ENCODE measurements at places on chromosomes 12 and 14. TPM values are rescaled to one million over a fixed set of nuclear protein-coding genes. Genes with fewer than 3 reads are reported as not detected.

Gene MOK
- 40.3 TPM for polyA plus RNA-seq

GRCh38 chr12:24839268-24839791, 109.6 kb downstream of the BCAT1 start:
- DNase-seq: no peak

Gene ABHD12B
- polyA plus RNA-seq: 1.5 TPM

Gene RIPK3
- polyA plus RNA-seq: 4.2 TPM

Gene STON2
- polyA plus RNA-seq: 47.2 TPM

Gene CLEC4E
- polyA plus RNA-seq: 1.1 TPM

DNA sequence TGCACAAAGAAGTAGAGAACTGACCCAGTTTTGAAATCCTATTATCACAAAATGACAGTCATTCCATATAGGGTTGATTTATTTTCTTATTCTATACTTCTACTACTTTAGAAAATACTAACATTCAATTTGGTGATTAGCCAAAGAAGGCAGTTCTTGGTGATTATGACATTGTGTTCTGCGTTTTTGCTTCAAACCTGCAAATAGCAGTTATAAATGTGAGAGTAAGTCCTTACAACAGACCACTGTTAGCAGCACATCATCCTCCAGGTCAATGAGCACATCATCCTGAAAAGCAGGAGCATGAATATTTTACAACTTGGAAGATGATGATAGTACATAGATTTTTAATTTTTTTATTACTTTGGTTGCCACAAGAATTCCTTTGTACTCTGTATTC, 53.1 kb downstream of the LIN7A start:
- no peak for DNase-seq

Gene SPIC
- not detected for polyA plus RNA-seq

- DNase-seq: no peak
Measured at GRCh38 chr14:80117876-80118275, 93.4 kb downstream of the DIO2 start.

DNA sequence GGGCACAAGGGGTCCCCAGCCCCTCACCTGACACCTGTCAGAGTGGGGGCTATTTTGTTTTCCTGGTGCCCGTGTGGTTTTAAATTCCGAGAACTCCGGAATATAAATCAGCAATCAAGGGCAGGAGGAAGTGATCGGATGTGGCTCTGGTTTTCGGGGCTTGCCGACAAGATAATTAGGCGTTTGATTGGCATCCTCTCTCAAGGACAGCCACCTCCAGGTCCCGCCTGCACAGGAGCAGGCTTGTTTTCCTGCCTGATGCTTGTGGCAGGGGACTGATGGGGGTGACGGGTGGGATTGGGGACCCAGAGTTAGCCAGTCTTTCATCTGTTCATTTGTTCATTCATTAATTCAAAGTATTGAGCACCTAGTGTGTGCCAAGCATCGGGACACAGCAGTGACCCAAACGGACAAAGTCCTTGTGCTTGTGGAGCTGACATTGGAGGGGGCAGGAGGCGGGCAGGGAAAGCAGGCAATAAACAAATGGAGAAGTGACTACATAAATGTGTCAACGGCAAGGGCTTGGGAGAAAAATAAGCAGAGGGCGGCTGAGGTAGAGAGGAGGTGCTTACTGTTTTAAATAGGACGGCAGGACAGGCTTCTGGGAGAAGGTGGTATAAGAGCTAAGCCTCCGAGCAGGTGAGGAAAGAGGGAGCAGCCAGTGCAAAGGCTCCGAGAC, 166.5 kb downstream of the PHETA1 start:
- DNase-seq: no peak

DNA sequence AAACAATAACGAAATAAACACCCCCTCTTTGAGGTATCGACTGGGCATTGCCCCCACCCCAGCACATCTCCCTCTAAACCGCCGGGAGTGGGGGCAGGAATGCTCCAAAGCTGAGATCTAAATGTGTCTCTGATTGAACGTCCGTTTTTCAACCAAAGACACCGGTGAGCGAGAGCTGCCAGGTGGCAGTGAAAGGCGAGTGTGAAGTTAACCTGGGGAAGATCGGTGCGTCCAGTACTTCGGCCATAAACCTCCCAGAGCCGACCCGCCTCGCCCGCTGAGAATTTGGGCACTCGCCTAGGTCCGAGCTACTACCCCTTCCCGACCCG, 625 bp downstream of the ANGEL1 start:
- DNase-seq: no peak

- DNase-seq: no peak
Measured at GRCh38 chr12:27981874-27982273, 9.3 kb upstream of the PTHLH start.

DNA sequence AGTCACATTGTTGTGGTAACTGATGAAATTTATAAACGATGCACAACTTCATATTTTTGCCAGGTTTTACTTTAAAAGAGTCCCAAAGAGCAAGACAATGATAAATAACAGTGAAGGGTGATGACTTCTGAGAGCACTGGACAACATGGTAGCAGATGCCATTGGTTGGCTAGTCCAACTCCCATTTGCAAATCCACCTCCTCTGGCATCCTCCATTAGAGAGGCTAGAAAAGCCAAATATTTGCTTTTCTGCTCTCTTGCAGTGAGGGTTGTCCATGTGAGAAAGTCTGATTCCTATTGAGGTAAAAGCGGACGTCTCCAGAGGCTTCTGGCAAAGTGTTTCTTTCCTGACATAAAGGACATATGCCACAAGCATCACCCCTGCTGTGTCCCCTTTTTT, 89.6 kb upstream of the BMP4 start:
- DNase-seq: no peak

DNA sequence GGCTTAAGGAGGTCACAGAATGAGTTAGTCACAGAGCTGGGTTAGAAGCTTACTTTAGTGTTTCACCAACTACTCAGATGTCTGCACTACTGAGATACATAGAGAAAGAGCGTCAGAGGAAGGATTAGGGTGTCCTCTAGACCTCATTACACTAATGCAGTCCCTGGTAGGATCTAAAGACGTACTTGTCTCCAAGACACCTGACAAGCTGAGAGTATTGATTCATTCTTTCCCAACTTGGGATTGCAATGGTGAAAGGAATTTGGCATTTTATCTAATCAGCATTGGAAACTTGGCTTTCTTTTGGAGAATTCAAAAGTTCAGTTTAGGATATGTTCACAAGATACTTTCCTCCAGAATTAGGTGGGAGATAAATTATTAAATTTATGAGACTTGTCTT, 402.1 kb downstream of the ZFP36L1 start:
- DNase-seq: no peak

Gene KLHL33
- 0.43 TPM for polyA plus RNA-seq

- no peak for DNase-seq
Measured at GRCh38 chr12:12239127-12239526, 27.7 kb downstream of the LRP6 start.

DNA sequence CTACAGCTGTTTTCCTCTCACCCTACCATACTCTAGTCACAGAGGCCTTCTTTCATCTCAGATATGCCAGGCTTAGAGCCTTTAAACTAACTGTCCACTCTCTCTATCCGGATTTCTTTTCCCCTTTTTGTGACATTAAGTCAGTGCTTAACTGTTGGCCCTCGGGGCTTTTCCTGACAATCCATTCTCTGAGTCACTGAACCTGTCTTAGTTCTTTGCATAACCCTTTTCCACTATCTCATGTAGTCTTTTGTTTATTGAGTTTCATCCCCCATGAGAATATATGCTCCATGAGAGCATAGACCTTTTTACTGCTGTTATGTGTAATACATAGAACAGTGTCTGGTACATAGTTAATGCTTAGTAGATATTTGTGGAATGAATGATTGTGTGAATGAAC, 68.7 kb downstream of the PLEKHA5 start:
- DNase-seq: no peak

DNA sequence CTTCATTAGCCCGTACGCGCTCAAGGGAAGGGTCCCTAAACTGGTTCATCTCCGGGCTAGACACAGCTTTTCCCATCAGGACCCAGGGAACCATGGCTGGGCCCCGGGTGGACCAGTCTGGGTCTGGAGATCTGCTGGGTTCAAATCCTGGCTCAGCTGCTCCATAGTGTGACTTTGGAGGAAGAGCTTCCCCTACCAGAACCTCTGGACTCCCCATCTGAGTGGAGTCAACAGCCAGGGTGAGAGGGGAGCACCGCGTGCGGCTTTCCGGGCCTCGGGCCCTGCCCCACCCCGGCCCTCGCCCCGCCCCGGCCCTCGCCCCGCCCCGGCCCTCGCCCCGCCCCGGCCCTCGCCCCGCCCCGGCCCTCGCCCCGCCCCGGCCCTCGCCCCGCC, 41.2 kb downstream of the BEGAIN start:
- DNase-seq: no peak

Gene LBHD2
- not detected for polyA plus RNA-seq

- no peak for DNase-seq
Measured at GRCh38 chr14:70916799-70917198, 9.5 kb downstream of the PCNX1 start.

Gene GNG2
- 63.7 TPM for polyA plus RNA-seq

- peak; percentile 60 for DNase-seq
Measured at GRCh38 chr14:68363843-68364767, 428.8 kb downstream of the ZFP36L1 start.

Gene JAG2
- polyA plus RNA-seq: 6.3 TPM

Gene SYCP3
- 0.21 TPM for polyA plus RNA-seq
